ENCODE measurements at places on chromosomes 6 and 20.

- DNase-seq: no peak
These were observed 241.8 kb upstream of the FOXQ1 start for GRCh38 chr6:1070085-1070521.

DNA sequence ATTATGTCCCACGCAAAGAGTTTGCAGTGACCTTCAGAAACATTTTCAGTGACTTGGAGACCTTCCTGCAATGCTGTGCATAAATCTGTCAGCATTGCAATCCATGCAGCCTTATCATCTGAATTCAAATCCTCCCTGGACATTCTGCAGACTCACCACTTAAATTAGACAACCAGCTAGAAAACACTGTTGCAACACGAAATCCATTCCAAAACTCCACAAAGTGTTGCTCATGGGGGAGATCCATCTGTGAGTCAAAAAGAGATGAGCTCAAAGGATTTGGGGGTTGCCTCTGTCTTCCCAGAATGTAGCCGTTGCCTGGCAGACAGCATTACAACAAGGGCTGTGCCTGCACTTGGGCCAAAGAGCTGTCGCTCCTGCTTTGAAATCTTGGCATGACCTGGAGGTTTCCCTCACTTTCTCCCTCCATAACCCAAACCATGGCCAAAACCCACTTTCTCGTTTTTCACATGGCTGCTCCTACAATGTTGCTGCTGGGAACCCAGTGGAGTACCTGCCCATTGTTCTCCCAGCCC lies 163.5 kb upstream of the CDYL start:
- DNase-seq: no peak

DNA sequence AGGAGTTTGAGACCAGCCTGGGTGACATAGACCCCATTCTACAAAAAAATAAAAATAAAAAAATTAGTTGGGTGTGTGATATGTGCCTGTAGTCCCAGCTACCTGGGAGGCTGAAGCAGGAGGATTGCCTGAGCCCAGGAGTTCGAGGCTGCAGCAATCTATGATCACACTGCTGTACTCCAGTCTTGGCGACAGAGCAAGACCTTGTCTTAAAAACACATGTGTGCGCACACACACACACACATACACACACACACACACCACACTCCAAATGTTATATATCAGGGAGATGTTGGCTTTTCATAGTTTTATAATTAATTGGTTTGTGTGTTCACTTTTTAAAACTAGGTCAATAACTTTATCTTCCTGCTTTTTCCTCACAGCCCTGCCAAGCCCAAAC lies 110.5 kb downstream of the RTN4IP1 start:
- DNase-seq: no peak

- no peak for DNase-seq
These were observed 39.9 kb upstream of the TTPAL start for GRCh38 chr20:44435630-44436335.

DNA sequence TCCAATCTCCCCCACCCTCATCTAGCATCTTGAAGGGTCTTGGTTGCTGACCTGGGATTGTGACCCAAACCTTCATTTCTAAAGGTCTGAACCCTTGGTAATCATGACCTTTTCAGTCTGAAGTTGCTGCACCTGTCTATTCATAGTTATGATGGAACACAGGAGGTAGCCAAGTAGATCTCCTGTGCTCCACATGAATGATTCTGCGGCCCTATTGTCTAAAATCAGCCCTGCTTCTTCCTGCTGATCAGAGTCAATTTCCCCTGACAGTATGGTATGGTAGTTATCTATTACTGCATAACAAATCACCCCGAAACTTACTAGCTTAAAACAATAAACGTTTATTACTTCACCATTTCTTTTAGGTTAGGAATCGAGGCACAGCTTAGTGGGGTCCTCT lies 9.0 kb downstream of the OR2B6 start:
- no peak for DNase-seq

DNA sequence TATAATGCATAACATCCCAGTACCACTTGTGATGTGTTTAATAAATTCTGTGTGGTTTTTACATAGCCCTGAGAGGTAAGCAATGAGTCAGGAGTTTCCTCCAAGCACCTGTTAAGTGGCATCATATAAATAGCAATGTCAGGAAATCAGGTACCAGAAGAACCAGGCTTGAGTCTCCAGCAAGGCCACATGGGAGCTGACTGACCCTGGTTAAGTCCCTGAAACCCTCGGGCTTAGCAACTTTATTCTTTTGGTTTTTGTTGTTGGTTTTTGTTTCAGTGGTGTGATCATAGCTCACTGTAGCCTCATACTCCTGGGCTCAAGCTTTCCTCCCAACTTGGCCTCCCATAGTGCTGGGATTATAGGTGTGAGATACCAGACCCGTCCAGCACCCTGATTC lies 70.0 kb downstream of the PTPRT start:
- no peak for DNase-seq

DNA sequence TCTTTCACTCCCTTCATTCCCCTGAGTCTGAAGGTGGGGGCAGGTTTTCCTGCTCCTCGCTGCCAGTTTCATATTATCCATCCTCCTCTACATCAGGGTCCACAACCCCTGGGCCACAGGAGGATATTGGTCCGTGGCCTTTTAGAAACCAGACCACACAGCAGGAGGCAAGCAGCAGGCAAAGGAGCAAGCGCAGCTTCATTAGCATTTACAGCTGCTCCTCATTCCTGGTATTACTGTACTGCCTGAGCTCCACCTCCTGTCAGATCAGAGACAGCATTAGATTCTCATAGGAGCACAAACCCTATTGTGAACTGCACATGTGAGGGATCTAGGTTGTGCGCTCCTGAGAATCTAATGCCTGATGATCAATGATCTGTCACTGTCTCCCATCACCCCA lies 380.3 kb downstream of the ARHGAP18 start:
- no peak for DNase-seq

- DNase-seq: no peak
These were observed 8.9 kb upstream of the SLC22A1 start for GRCh38 chr6:160112628-160113299.

GRCh38 chr6:170058878-170059485 lies 231.9 kb downstream of the DLL1 start:
- no peak for DNase-seq
